Panc1 (cell line): ENCODE measurements at places on chromosomes 16 and 17. TPM values are rescaled to one million over a fixed set of nuclear protein-coding genes. Genes with fewer than 3 reads are reported as not detected.

- DNase-seq, result no peak
Measured at GRCh38 chr16:66824006-66824405, 6.8 kb downstream of the NAE1 start.

- no peak for DNase-seq
Measured at GRCh38 chr17:34443619-34444469, 80.8 kb upstream of the CCL1 start.

GRCh38 chr17:48997103-48997826 is at the start of gene IGF2BP1:
Gene IGF2BP1 (plus strand): TSS chr17:48997385. CDS start chr17:48997746, 361 bp downstream.
- no peak for DNase-seq

Gene CHP2
- not detected for total RNA-seq

- no peak for DNase-seq
Measured at GRCh38 chr17:77409282-77410161, 268.8 kb downstream of the SEC14L1 start.

DNA sequence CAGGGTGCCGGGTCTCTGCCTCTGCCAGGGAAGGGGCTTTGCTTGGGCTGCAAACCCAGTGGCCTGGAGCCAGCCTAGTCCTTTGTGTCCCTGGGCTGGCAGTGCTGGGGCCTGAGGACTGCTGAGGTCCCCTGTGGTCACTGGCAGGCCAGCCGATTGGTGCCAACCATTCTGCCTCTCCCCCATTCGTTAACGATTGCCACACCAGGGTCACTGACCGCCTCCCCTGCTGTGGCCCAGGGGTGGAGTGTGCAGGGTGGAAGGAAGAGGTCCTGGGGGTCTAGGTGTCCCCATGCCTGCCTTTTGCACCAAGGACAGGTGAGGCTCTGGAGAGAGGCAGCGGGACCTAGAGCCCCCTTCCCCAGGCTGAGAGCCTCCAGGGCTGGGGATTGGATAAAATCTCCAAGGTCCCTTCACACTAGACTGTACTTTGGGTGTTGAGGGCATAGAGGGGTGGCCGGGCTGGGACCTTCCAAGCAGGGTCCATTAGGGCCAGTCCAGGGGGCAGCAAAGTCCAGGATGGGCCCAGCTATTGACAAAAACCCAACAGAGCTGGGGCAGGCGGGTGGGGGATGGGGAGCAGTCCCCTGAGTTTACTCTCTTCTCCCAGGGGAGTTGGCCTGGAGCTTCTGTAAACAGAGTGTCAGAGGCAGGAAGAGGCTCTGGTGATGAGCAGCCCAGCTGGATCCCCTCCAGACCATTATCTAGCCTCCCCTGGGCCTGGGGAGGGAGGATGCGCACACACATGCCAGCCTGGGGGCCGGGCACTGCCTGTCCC is 1.1 kb downstream of the VASN start:
- DNase-seq, result no peak

Gene SLC16A5
- 46.6 TPM for total RNA-seq

DNA sequence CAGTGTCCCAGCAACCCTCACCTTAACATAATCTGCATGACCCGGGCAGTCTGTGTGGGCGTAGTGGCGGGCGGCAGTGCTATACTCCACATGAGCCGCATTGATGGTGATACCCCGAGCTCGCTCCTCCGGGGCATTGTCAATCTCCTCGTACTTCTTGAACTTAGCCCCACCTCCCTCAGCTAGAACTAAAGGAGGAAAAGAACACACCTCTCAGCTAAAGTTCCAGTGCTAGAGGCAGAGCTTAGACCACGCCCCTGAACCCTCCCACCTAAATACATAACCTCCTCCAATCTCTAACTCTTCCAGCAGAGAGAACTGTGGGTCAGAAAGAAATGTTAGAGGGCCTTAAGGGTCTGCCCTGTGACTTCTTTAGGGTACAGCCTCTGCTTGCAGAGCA is 855 bp downstream of the TUFM start:
- DNase-seq, result no peak

GRCh38 chr17:68749349-68750207 is 148.4 kb upstream of the FAM20A start:
- DNase-seq, result no peak
